ENCODE measurements at places on chromosomes 7 and 10.
A peak's percentile ranks its signal among the peaks of the same experiment; 100 is the strongest.

DNA sequence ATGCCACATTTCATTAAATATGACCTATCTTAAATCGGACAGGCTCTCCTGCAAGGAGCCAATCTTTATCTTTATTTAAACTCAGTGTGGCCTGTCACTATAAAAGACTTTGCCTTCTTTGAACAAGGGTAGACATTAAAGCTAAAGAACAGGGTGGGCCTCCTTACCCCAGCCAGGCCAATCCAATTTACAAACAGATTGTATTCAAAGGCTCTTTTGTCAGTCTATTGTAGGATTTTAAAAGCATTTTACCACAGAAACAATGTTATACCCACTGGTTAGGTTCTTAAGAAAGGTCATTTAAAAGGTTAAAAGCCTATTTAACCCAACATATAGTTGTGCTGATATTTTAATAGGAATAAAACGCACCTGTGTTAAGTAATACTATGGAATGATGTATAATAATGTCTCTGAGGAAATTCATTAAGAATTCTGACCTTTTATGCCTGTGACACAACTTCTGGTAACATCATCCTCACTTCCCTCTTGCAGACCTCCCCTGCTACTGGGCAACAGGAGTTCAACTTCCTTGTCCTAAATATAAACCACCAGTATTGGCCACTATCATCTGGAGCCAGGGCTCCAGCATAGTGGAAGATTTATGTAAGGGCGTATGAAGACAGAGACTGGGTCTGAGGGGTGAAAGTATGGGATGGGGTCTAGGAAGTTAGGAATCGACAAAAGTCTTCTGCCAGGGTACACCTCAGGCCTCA lies 32.5 kb downstream of the MTERF1 start:
- no peaks in the 10 kb centered on the region for H3K36me3 ChIP-seq
- H3K27ac ChIP-seq = no peak overlapping the region
- no peak for DNase-seq
- H3K4me1 ChIP-seq = no peaks in the 10 kb centered on the region

DNA sequence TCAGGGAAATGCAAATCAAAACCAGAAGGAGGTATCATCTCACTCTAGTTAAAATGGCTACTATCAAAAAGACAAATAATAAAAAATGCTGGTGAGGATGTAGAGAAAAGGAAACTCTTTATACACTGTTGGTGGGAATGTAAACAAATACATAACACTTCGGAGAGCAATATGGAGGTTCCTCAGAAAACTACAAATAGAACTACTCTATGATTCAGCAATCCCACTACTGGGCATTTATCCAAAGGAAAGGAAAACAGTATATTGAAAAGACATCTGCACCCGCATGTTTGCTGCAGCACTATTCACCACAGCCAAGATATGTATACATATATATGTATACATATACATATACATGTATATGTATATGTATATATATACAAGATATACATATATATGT lies 94.2 kb downstream of the C10orf90 start:
- no peak overlapping the region for H3K27ac ChIP-seq
- no peak for DNase-seq
- no peak overlapping the region for H3K4me3 ChIP-seq
- H3K36me3 ChIP-seq = no peaks in the 10 kb centered on the region
- H3K4me1 ChIP-seq = no peaks in the 10 kb centered on the region
- peaks cover 6% of the 10 kb centered on the region for H3K27me3 ChIP-seq

DNA sequence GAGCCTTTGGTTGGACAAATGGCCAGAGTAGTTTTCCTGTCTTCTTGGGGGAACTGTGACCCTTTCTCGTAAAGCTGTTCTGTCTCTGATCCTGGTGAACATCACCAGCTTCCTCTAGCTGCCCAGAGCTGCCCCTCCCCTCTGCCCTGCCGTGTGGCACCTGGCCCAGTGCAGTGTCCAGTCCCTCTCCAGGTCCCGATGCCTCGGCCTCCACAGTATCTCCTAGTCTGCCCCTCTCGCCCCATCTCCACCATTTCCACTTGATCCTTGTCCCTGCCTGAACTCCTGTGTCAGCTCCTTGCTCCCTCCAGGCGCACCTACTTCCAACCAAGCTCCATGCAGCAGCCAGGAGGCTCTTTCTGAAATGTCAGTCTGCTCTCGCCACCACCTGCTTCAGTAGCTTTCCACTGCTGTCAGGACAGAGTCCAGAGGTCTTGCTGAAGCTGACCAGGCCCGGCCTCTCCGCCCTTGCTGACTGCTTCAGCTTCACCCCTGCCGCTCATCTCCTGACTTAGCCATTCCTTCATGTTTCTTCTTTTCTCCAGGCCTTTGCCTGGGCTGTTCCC lies 133.6 kb downstream of the GRK5 start:
- no peaks in the 10 kb centered on the region for H3K36me3 ChIP-seq
- DNase-seq = no peak
- H3K4me1 ChIP-seq = peaks cover 45% of the 10 kb centered on the region
- H3K4me3 ChIP-seq = no peak overlapping the region
- peak overlapping the region; percentile 72 for H3K27ac ChIP-seq
- H3K27me3 ChIP-seq = no peaks in the 10 kb centered on the region

DNA sequence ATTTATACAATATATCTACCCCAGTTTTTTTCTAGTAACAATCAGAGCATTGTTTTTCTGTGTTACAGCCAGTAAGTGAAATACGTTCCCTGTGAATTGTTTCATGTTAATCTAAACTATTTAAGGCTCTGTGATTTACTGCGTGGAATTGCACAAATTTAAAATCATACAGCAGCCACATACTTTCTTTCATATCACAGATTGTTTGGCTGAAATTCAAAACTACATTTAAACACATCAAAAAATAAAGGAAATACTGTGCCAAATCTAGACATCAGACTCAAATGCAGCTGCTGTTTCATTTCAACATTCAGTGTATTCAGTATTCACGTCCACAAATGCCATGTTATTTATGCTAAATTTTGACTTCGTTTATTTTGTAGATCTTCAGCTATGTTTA lies 242.6 kb upstream of the HGF start:
- no peaks in the 10 kb centered on the region for H3K36me3 ChIP-seq
- no peak overlapping the region for H3K27ac ChIP-seq
- no peak overlapping the region for H3K4me3 ChIP-seq
- no peaks in the 10 kb centered on the region for H3K27me3 ChIP-seq
- peaks cover 2% of the 10 kb centered on the region for H3K4me1 ChIP-seq
- DNase-seq = no peak

DNA sequence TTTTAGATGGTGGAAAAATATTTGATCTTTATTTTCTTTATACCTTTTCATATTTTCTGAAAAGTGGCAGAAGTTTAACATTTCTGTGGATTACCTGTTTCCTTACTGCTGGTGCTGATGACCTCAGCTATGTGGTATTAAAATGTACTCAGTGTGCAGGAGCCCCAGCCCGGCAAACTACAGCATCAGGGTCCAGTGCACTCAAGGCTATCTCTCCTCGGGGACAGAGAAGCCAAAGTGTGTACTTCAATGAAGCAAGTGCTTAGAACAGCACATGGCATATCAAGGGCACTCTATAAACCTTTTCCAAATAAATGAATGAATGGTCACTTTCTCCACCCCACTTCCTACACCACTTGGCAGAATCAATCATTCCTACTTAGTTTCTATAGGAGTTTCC lies 111.8 kb downstream of the HIP1 start:
- DNase-seq = no peak
- no peak overlapping the region for H3K27ac ChIP-seq
- peaks cover 3% of the 10 kb centered on the region for H3K36me3 ChIP-seq

DNA sequence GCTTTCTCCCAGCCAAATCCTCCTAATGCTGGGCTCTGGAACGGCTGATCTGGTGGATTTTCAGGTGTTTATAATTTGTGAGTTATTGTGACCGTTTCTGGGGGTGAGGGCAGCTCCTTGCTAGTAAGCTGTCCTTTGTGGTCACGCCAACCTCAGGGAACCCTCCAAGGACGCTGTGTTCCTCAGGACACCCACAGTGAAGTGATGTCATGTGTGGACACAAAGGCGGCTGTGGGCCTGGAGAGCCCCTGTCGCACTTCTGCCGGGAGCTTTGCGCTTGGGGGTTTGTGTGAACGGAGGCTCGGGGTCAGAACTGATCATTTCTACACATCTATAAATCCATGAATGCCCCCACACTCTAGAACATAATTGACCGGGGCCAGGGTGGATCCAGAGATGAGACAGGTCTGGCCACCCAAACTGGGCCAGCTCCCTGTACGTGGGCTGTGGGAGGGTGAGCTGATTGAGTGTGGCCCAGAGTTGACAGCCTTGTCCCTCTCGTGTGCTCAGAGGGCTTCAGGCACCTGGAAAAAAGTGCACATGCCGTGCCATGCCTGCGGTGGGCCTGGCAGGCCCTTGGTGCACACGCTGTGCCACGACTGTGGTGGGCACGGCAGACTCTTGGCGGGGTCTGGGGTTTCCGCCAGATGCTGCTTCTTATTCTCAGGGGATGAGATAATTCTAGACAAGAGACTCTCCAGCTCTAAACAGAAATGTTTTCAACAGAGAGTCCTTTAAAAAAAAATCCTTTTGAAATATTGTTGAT lies 130.2 kb downstream of the VIPR2 start:
- no peaks in the 10 kb centered on the region for H3K36me3 ChIP-seq
- DNase-seq = no peak
- H3K4me3 ChIP-seq = no peak overlapping the region
- peaks cover 58% of the 10 kb centered on the region for H3K4me1 ChIP-seq

GRCh38 chr7:127717502-127718339 lies 65.7 kb downstream of the SND1 start:
- no peaks in the 10 kb centered on the region for H3K27me3 ChIP-seq
- no peak for DNase-seq
- H3K36me3 ChIP-seq = peaks cover 39% of the 10 kb centered on the region
- no peaks in the 10 kb centered on the region for H3K4me1 ChIP-seq
- no peak overlapping the region for H3K27ac ChIP-seq

DNA sequence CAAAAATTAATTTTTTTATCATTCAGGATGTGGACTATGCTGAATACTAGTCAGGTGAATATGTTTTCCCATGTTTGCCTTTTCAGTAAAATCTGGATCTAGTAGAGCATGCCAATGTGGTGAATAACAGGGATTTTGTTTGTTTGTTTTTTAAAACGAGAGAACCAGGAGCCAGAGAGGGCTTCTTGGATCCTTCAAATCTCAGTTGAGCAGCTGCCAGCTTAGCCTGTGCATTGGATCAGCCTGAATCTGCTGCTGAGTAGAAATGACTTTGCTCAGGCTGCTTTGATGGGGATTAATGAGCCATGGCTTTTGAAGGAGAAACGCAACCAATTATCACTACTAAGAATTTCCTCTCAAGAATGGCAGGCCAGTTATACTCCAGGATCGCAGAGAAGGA lies 493.8 kb downstream of the ARL4A start:
- H3K36me3 ChIP-seq = no peaks in the 10 kb centered on the region
- H3K4me3 ChIP-seq = no peak overlapping the region
- H3K4me1 ChIP-seq = no peaks in the 10 kb centered on the region

GRCh38 chr7:154858836-154859537 lies 143.9 kb downstream of the PAXIP1 start:
- H3K4me1 ChIP-seq = no peaks in the 10 kb centered on the region
- no peak overlapping the region for H3K4me3 ChIP-seq
- no peak overlapping the region for H3K27ac ChIP-seq
- H3K36me3 ChIP-seq = peaks cover 6% of the 10 kb centered on the region
- no peak for DNase-seq

GRCh38 chr10:99115703-99116102 lies 119.9 kb downstream of the HPSE2 start:
- no peak for DNase-seq
- peaks cover 4% of the 10 kb centered on the region for H3K4me1 ChIP-seq
- H3K4me3 ChIP-seq = no peak overlapping the region

- no peak overlapping the region for H3K4me3 ChIP-seq
- no peaks in the 10 kb centered on the region for H3K36me3 ChIP-seq
- H3K27me3 ChIP-seq = no peaks in the 10 kb centered on the region
- H3K4me1 ChIP-seq = peaks cover 10% of the 10 kb centered on the region
These were observed 15.6 kb downstream of the LYZL1 start for GRCh38 chr10:29304264-29304994.

DNA sequence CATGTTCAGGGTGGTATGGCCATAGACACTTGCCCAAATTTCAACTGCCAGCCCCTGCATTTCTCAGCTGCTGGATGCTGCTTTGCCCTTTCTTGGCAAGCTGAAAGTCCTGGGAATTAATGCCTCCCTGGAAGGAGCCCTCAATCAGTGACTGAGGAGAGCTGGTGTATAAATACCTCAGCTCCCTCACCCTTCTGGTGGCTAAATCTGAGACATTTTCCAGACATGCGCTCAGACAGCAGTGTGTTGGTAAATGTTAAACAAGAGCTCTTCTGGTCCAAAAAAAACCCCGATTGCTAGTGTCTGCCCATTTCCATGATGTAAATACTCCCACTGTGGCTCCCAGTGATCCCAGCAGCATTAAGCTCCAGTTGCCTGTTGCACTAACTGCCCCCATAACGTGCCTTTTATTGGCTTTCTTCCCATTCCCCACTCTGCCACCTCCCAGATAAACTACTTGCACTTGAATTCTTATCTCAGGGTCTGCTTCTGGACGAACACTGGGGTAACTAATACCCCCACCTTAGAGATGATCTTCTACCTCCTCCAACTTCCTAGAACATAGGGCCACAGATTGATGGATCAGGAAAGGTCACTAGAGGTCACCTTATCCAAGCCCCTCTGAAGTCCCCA lies 6.7 kb upstream of the MYH16 start:
- no peak overlapping the region for H3K27ac ChIP-seq
- no peak for DNase-seq
- no peaks in the 10 kb centered on the region for H3K27me3 ChIP-seq
- H3K4me1 ChIP-seq = no peaks in the 10 kb centered on the region
- no peak overlapping the region for H3K4me3 ChIP-seq

DNA sequence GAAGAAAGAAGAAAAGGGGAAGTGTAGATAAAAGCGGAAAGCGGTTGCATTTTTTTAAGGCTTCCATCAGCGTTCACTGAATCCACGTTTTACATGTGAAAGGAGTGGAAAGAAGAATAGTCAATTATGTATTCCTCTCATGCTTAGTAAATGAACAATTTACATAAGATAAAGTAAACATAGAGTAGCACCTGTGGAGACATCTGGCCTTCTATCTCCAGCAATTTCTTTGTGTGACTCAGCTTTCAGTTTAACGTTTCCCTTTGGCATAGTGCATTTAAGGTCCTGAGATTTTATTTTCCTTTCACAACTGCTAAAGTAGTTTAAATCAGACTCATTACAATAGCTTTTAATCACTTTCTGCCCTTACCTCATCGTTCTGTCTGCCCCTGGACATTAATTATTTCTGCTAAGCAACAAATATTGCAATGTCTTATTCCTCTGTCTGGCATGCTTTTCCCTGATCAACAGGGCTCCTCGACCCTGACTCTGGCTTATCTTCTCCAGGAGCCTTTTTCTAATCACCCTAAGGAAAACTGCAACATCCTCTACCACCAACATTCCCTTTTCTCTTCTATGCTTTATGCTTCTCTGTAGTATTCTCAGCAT lies 383.5 kb upstream of the VWC2 start:
- no peaks in the 10 kb centered on the region for H3K36me3 ChIP-seq
- H3K27ac ChIP-seq = no peak overlapping the region
- no peaks in the 10 kb centered on the region for H3K4me1 ChIP-seq
- H3K4me3 ChIP-seq = no peak overlapping the region

GRCh38 chr7:4775848-4776623 lies 613 bp downstream of the AP5Z1 start:
- H3K4me3 ChIP-seq = peak overlapping the region; percentile 80
- H3K27me3 ChIP-seq = no peaks in the 10 kb centered on the region

GRCh38 chr10:128150045-128150493 lies 23.8 kb upstream of the MKI67 start:
- H3K36me3 ChIP-seq = no peaks in the 10 kb centered on the region
- peaks cover 9% of the 10 kb centered on the region for H3K4me1 ChIP-seq
- peaks cover 19% of the 10 kb centered on the region for H3K27me3 ChIP-seq
- H3K27ac ChIP-seq = no peak overlapping the region
- no peak for DNase-seq

- peak overlapping the region; percentile 39 for H3K27ac ChIP-seq
- no peak for DNase-seq
- H3K27me3 ChIP-seq = no peaks in the 10 kb centered on the region
- H3K36me3 ChIP-seq = no peaks in the 10 kb centered on the region
- no peak overlapping the region for H3K4me3 ChIP-seq
These were observed 11.5 kb upstream of the GPER1 start for GRCh38 chr7:1076184-1077072.
